ENCODE measurements at places on chromosomes 6 and 20. TPM values are rescaled to one million over a fixed set of nuclear protein-coding genes. Genes with fewer than 3 reads are reported as not detected.

- H3K27me3 ChIP-seq: no peaks in the 10 kb centered on the region
- H3K36me3 ChIP-seq: no peaks in the 10 kb centered on the region
Measured at GRCh38 chr6:5278047-5278446, 16.7 kb downstream of the FARS2 start.

DNA sequence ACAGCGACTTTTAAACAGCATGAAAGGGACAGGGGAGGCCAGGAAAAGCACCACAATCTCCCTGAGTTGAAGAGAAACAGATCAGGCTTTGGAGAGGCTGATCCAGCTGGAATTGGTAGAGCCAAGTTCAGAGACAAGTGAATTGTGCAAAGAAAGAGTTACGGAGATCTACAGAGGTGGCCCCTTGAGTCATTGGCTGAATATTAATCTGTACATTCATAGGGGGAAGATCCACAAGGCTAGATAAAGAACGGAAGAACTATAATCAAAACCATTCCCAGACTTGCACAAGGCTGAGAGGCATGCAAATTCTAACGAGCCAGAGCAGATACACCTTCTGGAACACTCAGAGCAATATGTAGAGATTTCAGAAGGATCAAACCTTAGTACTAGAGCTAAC lies 14.2 kb upstream of the FOXQ1 start:
- no peaks in the 10 kb centered on the region for H3K4me1 ChIP-seq
- no peaks in the 10 kb centered on the region for H3K36me3 ChIP-seq
- DNase-seq: no peak
- no peak overlapping the region for H3K27ac ChIP-seq
- peaks cover 10% of the 10 kb centered on the region for H3K27me3 ChIP-seq

DNA sequence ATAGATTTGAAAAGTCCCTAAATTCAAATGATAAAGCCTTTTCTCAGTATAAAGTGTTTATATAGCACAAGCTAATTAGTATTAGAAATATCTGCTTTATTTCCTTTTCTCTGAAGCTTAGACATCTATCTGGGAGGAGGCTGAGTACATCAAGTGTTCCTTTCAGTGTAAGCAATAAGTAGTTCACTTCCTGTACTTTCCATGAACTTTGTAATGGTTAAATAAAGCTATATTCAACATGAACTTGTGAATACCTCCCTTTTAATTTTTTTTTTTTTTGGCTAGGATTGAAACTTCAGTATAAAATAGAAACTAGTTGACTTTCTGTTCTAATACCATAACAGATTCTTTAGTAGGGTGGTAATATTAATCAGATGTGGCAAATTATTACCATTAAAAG lies 190.9 kb downstream of the CENPW start:
- no peaks in the 10 kb centered on the region for H3K36me3 ChIP-seq
- no peaks in the 10 kb centered on the region for H3K27me3 ChIP-seq
- no peak overlapping the region for H3K27ac ChIP-seq
- DNase-seq: no peak
- H3K4me3 ChIP-seq: no peak overlapping the region

- H3K27ac ChIP-seq: no peak overlapping the region
- H3K4me3 ChIP-seq: peak overlapping the region; percentile 31
- H3K36me3 ChIP-seq: no peaks in the 10 kb centered on the region
- DNase-seq: peak; percentile 90
- peaks cover 3% of the 10 kb centered on the region for H3K27me3 ChIP-seq
- no peaks in the 10 kb centered on the region for H3K4me1 ChIP-seq
Measured at GRCh38 chr20:56554869-56555268, 21.8 kb downstream of the FAM209B start.

DNA sequence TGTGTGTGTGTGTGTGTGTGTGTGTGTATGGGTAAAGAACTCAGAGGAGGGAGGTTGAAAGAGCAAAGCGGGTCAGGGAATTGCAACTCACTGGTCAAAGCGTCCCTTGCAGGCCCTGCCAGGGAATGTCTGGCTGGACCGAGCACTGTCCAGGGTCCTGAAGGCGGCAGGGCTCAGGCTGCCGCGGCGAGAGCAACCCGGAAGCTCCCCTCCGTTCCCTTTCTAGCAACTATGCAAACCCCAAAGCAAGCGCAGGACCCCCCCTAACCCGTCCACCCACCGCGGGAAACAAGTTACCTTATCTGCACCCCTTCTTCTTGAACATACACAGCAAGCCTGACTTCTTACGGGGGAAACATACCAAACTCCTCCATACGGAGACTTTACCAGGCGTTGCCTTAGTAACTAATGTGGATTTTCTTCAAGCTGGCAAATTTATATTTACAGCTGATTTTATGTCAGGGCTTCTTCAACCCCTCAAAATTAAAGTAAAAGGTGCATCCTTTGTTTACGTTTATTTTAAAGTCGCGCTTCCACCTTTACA lies 538 bp upstream of the GRM1 start:
- peak; percentile 91 for DNase-seq
- H3K27ac ChIP-seq: no peak overlapping the region

DNA sequence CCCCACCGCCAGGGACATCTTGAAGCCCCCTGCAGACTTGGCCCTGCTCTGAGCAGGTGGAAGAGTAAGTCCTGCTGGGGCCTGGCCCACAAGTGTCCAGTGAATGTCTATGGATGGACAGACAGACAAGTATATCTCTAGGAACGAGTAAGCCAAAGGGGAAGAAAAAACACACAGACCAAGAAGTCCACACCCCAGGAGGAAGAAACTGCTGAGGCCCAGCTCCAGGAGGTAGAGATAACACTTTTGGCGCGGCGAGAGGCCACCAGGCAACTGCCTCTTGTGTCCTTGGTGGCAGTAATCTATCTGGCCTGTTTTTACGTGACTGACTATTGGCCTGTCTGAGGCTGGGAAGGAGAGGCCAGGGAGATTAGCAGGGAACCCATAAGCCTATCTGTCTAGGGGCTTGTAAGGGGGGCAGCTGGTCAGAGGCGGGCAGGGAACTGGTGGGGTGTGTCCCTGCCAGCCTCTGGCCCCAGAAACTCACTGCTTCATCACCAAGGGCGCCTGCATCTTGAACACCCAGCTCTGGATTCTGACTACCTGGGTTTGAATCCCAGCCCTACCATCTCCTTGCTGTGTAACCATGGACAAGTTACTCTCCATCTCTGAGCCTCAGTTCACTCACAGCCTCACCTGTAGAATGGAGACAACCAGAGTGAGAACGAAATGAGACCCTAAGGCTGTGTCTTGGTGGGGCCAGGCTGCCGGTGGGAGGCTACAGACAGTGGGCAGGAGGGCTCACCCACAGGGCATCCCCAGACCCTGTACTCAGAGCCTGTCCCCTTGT lies 31.3 kb downstream of the C20orf203 start:
- H3K27ac ChIP-seq: no peak overlapping the region
- H3K36me3 ChIP-seq: no peaks in the 10 kb centered on the region
- peaks cover 9% of the 10 kb centered on the region for H3K27me3 ChIP-seq
- no peak overlapping the region for H3K4me3 ChIP-seq

DNA sequence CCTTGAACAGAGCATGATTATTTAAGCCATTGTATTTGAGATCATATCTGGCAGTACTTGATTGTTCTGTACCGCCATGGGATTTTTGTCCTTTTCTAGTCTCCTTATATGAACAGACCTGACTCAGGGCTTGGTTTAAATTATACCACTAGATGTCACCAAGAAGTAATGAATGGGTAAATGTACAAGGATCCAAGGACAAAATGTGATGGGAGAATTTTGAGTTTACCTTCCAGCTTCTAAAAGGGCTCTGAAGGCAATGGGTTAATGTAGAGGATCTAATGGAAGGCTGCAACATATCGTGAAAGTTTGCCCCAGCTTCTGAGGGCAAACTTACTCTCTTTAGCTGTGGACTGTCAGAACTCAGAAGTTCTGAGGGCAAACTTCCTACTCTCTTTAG lies 12.0 kb downstream of the RNF8 start:
- no peak overlapping the region for H3K4me3 ChIP-seq
- H3K4me1 ChIP-seq: peaks cover 24% of the 10 kb centered on the region
- peaks cover 24% of the 10 kb centered on the region for H3K36me3 ChIP-seq
- DNase-seq: no peak
- H3K27me3 ChIP-seq: no peaks in the 10 kb centered on the region

DNA sequence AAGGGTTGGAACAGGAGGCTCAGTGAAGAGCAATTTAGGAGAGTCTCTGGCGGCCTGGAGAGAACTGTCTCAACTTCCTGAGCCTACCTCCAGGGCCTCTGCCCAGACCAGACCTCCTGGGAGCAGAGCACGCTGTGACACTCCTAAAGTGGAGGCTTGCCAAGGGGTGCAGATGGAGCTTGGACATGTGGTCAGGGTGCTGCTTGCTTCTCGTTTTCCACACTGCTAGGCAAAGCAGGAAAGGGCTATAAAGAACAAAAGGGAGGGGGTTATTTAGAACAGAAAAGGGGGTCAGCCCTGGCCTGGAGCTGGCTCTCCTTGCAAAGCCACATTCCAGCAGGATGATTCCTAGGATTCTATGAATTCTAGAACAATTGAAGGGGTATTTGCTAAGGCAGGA lies 145.7 kb upstream of the GGTLC1 start:
- no peak overlapping the region for H3K27ac ChIP-seq
- H3K27me3 ChIP-seq: no peaks in the 10 kb centered on the region
- no peaks in the 10 kb centered on the region for H3K4me1 ChIP-seq
- no peak overlapping the region for H3K4me3 ChIP-seq
- peak; percentile 50 for DNase-seq
- H3K36me3 ChIP-seq: no peaks in the 10 kb centered on the region

DNA sequence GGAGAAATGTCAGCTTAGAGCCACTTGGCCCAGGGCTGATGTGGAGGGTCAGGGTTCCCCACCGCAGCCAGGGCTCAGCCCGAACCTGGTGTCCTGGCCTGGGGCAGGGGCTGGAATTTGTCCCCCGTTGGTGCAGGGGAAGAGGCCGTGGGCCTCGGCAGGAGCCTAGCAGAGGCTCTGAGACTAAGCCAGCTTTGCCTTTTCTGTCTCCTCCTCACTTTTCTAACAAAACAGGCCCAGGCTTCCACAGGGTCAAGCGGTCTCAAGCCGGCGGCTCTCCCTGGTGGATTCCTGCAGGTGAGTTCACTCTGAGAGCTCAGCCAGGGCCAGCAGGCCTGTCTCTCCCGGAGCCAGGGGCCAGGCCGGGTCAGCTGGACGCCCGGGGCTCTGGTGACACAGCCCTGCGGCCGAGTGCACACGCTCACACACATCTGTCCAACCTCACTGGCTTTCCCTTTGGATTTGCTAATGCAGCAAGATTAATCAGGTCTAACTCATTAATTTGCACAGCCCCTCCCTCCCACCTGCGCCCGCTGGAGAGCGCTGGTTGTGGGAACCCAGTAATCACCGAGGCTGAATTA lies 2.9 kb upstream of the CHRNA4 start:
- H3K27ac ChIP-seq: no peak overlapping the region
- no peak overlapping the region for H3K4me3 ChIP-seq
- no peaks in the 10 kb centered on the region for H3K4me1 ChIP-seq
- DNase-seq: no peak
- peaks cover 4% of the 10 kb centered on the region for H3K27me3 ChIP-seq

DNA sequence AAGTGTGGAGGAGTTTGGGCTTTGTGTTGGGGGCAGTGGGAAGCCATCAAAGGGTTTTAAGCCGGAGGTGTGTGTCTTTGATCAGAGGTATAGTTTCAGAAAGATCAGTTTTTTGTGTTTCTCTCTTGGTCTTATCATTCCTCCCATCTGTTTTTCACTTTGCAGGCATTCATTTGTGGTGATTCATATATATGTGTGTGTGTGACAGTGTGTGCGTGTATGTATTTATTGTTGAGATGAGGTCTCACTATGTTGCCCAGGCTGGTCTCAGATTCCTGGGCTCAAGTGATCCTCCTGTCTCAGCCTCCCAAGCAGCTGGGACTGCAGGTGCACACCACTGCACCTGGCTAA lies 11.1 kb upstream of the SERINC3 start:
- H3K4me1 ChIP-seq: peaks cover 15% of the 10 kb centered on the region
- peak overlapping the region; percentile 87 for H3K4me3 ChIP-seq
- peak; percentile 58 for DNase-seq
- H3K36me3 ChIP-seq: no peaks in the 10 kb centered on the region

GRCh38 chr6:34531580-34532201 lies 24.4 kb downstream of the SPDEF start:
- peaks cover 2% of the 10 kb centered on the region for H3K4me1 ChIP-seq
- H3K27me3 ChIP-seq: no peaks in the 10 kb centered on the region
- DNase-seq: peak; percentile 92
- no peak overlapping the region for H3K27ac ChIP-seq

DNA sequence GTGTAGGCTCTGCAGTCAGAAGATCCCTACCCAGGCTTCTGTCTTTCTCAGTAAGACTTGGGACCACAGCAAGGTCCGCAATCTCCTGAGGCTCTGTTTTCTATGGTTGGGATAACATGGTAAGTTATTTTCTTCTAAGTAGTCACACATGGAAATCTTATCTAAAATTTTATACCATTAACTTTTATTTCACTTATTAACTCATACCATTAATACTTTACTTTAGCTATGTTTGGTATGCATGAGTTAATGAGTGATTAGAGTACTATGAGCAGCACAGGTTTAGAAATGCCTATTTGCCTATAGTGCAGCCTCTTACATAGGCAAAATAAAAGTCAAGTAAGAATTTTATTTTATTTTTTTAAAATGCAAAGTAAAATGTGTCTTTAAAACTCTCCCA lies 27.2 kb downstream of the GINM1 start:
- no peaks in the 10 kb centered on the region for H3K4me1 ChIP-seq
- DNase-seq: no peak
- H3K27me3 ChIP-seq: no peaks in the 10 kb centered on the region
- H3K27ac ChIP-seq: no peak overlapping the region

GRCh38 chr20:58665606-58666005 lies 14.5 kb downstream of the STX16 start:
- no peaks in the 10 kb centered on the region for H3K27me3 ChIP-seq
- peaks cover 39% of the 10 kb centered on the region for H3K36me3 ChIP-seq
- no peak for DNase-seq
- H3K4me1 ChIP-seq: peaks cover 4% of the 10 kb centered on the region

GRCh38 chr6:26629359-26629758 lies 30.2 kb downstream of the ZNF322 start:
- no peak for DNase-seq
- H3K36me3 ChIP-seq: peaks cover 6% of the 10 kb centered on the region
- no peak overlapping the region for H3K4me3 ChIP-seq
- H3K4me1 ChIP-seq: no peaks in the 10 kb centered on the region

GRCh38 chr6:89706121-89706520 lies 67.6 kb upstream of the LYRM2 start:
- peaks cover 42% of the 10 kb centered on the region for H3K36me3 ChIP-seq
- no peak for DNase-seq
- H3K4me1 ChIP-seq: no peaks in the 10 kb centered on the region
- no peaks in the 10 kb centered on the region for H3K27me3 ChIP-seq
- H3K4me3 ChIP-seq: no peak overlapping the region

GRCh38 chr20:50475681-50476292 lies 34.4 kb upstream of the PTPN1 start:
- DNase-seq: no peak
- no peaks in the 10 kb centered on the region for H3K27me3 ChIP-seq
- no peaks in the 10 kb centered on the region for H3K36me3 ChIP-seq
- H3K27ac ChIP-seq: no peak overlapping the region

Gene TPD52L1
- total RNA-seq: 22.7 TPM

Gene COL21A1
- total RNA-seq: 8.0 TPM

Gene TAAR8
- not detected for total RNA-seq

Gene MEI4
- not detected for total RNA-seq

Gene ZKSCAN8
- total RNA-seq: 25.7 TPM

Gene MAK
- under 0.01 TPM for total RNA-seq

Gene FNDC1
- 34.2 TPM for total RNA-seq

Gene SLC52A3
- not detected for total RNA-seq

Measured in osteoblast (primary cell).